ENCODE measurements at places on chromosomes 6 and 20. TPM values are rescaled to one million over a fixed set of nuclear protein-coding genes. Genes with fewer than 3 reads are reported as not detected.

MCCD1 gene
- total RNA-seq: not detected

SLC44A4 gene
- 0.51 TPM for total RNA-seq

SSTR4 gene
- total RNA-seq: not detected

DNA sequence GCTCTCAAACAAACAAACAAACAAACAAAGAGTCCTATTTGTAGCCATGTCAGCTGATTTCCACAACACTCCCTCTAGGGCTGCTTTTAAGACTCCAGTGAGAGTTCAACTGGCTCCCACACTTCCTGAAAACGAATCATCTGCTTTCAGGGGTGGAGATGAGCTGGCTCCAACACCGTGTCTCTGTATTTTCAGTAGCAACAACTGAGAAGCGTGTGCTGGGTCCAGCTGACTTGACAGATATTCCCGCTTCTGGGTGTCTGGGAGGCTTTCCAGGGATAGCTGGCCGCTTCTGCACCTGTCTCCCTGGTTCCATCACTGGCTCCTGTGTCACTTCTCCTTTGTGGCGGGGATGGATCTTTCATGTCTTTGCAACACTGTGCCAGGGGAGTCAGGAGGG is 272.5 kb upstream of the SOX4 start:
- DNase-seq: no peak

DNA sequence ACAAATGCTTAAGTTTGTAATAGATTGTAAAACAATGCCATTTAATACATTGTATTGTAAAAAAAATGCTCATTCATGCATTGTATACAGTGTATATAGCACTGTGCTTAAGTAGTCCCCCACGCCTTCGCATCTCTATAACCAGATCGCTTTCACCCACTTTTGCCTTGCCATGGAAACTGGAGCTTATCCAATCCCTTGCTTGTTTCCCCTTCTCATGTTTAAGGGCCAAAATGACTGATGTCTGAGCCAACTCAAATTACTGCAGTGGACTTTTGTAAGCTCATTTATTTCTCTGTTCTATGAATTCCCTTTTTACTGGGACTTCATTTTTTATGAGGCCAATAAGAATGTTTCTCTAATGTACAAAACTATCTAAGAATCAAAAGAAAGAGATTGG is 730.9 kb upstream of the GJE1 start:
- no peak for DNase-seq

DNA sequence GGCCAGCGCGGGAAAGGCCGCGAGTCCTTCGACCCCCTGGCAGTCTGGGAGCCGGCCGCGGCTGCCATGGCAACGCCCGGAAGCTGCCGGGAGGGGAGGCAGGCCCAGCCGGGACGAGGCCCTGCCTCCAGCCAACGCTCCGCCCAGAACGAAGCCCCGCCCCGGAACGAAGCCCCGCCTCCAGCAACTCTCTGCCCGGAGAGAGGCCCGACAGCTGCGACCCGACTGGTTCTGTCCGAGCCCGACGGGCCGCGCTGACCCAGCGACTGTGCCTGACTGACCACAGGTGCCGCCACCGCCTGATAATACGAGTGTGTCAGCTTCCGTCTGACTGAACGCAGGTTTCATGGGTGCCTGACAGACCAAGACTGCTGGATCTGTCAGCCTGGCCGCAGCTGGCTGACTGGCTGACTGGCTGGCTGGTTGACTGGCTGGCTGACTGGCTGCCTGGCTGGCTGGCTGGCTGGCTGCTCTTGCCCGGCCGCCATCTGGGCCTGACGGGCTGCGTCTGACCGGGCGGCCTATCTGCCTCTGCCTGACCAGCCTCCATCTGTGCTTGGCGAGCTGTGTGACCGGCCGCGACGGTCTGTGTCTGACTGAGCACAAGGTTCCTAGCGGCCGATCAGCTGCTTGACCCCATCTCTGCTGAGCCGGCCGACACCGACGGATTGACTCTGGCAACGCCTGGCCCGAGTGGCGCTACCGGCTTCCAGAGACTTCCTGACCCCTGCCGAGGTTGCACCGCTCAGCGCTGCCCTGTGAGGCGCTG is 89.7 kb upstream of the EPB41L1 start:
- peak; percentile 99 for DNase-seq

- no peak for DNase-seq
Measured at GRCh38 chr6:26328265-26328844, 36.6 kb upstream of the BTN3A2 start.

DNA sequence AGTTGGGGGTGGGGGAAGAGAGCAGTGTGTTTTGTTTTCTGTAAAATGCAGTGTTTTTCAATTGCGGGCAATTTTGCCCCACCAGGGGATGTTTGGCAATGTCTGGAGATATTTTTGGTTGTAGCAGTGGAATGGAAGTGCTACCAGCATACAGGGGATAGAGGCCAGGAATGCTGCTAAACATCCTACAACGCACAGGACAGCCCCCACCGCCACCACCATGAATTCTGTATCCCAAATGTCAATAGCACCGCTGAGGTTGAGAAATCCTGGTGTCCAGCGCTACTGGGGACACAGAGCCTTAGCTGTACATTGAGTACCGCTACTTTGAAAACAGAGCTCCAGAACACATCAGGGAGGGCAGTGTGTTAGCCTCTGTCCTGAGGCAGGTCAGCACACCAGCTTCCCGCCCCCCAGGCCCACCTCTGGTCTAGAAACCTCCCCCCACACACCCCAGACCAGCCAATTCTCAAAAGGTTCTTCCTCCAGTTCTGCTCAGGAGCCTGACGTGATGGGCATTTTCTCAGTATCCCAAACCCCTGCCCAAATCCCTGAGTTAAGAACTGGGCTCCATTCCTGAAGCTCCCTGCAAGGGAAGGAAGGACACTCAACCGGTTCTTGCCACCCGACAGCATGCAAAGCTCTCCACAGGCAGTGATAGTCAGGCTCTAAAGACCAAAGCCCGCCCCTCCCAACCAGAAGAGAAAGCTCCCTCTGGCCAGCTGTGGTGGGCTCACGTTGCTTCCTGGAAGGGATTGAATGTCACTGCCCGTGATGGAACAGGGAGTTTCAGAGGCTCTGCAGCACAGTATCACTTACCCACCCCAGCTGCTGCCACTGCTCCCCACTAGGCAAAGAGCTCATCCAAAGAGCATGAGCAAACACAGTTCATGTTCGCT is 321.5 kb upstream of the JARID2 start:
- no peak for DNase-seq
